ENCODE measurements at places on chromosomes 2 and 18. TPM values are rescaled to one million over a fixed set of nuclear protein-coding genes. Genes with fewer than 3 reads are reported as not detected.

GRCh38 chr18:79399275-79400081 is 3.7 kb downstream of the NFATC1 start:
- DNase-seq, result no peak

DNA sequence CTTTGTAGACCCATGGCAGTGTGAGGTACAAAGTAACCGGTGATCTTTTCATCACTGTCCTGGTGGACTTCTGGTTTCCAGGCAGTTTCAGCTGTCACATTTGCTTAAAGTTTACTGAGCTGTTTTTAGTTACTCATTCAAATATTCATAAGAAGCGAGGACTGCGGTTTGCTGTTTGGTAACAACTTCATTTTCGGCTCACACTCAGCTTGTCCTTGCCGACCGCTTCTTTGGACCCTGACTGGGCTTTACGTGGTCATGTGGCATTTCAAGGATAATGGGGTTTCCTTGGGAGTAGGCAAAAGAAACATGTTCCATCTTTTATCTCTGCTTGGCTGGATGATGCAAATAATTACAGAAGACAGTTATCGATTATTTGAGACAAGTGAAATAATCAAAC is 350.7 kb downstream of the PAX3 start:
- DNase-seq, result no peak

The LBH gene
- total RNA-seq, result 3.4 TPM

The MGAT4A gene
- 65.4 TPM for total RNA-seq

The RUFY4 gene
- not detected for total RNA-seq

DNA sequence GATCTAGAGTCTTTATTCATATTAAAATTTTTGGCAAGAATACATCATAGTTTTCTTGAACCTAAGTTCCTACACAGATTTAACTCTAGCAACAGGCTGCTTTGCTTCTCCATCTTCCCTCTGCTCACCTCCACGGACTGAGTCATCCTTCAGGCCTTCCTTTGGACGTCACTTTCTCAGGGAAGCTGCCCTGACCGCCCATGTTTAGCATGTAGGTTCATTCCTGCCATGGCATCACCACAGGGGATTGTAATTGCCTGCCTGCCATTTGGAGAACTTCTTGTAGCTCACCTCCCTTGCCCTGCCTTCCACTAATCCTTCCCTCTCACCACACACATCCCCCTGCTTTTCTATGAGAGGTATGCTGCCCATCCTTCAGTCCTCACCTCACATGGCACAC is 43.9 kb upstream of the B3GNT2 start:
- no peak for DNase-seq

- DNase-seq, result peak; percentile 15
These were observed 7.1 kb downstream of the MREG start for GRCh38 chr2:216006164-216006663.

DNA sequence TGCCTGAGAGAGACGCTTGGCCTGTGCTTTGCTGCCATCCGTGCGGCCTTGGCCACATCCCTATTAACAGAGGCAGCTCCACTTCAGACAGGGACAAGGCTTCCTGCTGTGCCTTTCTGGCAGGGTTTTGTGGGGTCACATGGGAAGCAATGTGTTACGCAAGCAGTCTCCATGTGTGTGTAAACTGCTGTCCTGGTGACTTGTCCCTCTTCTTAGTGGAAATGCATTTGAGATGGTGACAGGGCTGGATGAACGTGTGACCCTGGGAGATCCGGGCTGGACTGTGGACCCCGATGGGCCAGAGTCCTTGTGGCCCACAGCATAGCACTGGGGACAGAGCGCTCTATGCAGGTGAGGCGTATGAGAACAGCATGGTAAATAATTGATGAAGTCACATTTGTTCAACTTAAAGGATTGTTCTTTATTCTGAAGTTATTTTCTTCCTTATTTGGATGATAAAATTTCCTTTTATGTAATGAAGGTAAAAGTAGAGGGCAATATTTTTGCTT is 23.2 kb downstream of the ASB1 start:
- DNase-seq, result no peak

GRCh38 chr2:44713170-44713569 is 228.3 kb upstream of the SIX3 start:
- no peak for DNase-seq

The ALLC gene
- total RNA-seq, result not detected

The FOXI3 gene
- total RNA-seq, result not detected

The NPPC gene
- total RNA-seq, result not detected

The THSD7B gene
- total RNA-seq, result not detected

DNA sequence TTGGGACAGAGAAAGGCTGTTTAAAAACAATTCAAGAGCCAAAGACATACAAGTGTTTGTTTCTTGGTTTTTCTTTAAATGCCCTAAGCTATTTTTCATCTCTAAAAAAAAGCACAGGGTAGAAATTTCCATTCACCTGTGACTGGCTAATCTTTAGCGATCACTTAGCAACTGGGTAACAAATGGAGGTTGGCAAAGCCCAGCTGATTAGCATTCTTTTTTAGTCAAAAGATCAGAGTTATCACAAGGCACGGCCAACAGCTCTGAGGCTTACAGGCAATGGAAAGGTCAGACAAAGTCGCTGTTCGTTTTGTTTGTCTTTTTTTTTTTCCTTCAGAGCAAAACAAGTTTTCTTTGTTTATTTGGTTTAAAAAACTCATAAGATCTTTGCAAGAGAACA is 29.0 kb upstream of the TTR start:
- no peak for DNase-seq

DNA sequence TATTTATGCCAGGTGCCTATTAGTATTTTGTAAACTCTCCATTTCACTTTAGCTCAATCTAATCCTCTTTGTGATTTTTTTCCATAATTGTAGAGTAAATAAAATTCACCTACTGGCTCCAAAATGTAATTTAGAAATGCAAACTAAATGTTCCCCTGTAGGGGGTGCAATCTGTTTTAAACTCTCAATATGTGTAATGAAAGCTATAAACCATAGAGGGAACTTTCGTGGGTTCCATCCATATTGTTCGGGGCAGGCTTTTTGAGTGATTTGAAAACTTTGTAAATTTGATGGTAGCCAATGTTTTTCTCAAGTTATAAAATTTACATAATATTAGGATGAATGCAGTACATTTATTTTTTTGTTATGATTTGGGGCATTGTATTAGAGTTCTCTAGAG is 49.4 kb downstream of the TSPYL6 start:
- DNase-seq, result no peak

DNA sequence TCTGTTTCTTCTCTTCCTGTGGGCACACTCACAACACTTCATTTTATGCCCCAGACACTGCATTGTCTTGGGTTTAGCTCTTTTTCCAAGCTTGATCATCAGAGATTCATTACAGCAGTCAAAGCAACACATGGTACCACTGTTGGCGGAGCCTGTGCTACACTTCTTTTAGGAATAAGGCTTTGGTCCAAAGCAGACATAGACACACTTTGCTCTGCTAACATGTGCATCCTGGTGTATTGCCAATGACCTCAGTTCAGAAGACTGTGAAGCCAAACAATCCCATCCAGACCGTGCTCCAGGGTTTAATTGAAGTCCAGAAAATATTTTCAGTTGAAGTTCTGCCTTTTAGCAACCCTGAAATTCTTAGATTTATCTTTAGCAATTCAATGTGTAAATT is 354.6 kb upstream of the RAB12 start:
- DNase-seq, result no peak

Measured in pulmonary artery endothelial cell (primary cell).